ENCODE measurements at places on chromosomes 7 and 10. TPM values are rescaled to one million over a fixed set of nuclear protein-coding genes. Genes with fewer than 3 reads are reported as not detected.

EPDR1 gene
- 74.5 TPM for total RNA-seq

ANXA8 gene
- 30.7 TPM for total RNA-seq

C7orf33 gene
- not detected for total RNA-seq

PRF1 gene
- 0.05 TPM for total RNA-seq

HIP1 gene
- total RNA-seq, result 20.0 TPM

AGAP9 gene
- total RNA-seq, result 10.1 TPM

CAV1 gene
- 718 TPM for total RNA-seq

TSPAN12 gene
- 0.38 TPM for total RNA-seq

ARL3 gene
- 12.8 TPM for total RNA-seq

AKR1C2 gene
- total RNA-seq, result 3,597 TPM

PHKG1 gene
- 0.49 TPM for total RNA-seq

FAM25G gene
- not detected for total RNA-seq

STX1A gene
- 77.3 TPM for total RNA-seq

PRTFDC1 gene
- 16.6 TPM for total RNA-seq

SEMA3A gene
- total RNA-seq, result 5.2 TPM

PI4K2A gene
- 18.7 TPM for total RNA-seq

ANKRD2 gene
- total RNA-seq, result 7.4 TPM

GJD4 gene
- total RNA-seq, result not detected

ARHGAP21 gene
- total RNA-seq, result 55.6 TPM

NUTM2E gene
- total RNA-seq, result 0.26 TPM

UCMA gene
- not detected for total RNA-seq

SPRN gene
- 0.33 TPM for total RNA-seq

PALS2 gene
- 19.3 TPM for total RNA-seq

PIP gene
- 0.19 TPM for total RNA-seq

TAS2R4 gene
- total RNA-seq, result 0.11 TPM

CTTNBP2 gene
- total RNA-seq, result 0.67 TPM

VPS37D gene
- 3.1 TPM for total RNA-seq

PNLIP gene
- 0.16 TPM for total RNA-seq

NXPH1 gene
- total RNA-seq, result not detected

C10orf67 gene
- 0.09 TPM for total RNA-seq

AFAP1L2 gene
- total RNA-seq, result 20.6 TPM

C10orf53 gene
- total RNA-seq, result not detected

All from A549 treated with dexamethasone at 1 μM for 4 hours (cell line).